Activated T-cell treated with anti-CD3 and anti-CD28 coated beads, Interleukin-2, amount 50 U/mL, for 72 hours (primary cell): ENCODE measurements at places on chromosomes 6 and 20. TPM values are rescaled to one million over a fixed set of nuclear protein-coding genes. Genes with fewer than 3 reads are reported as not detected.

The PACRG gene
- not detected for total RNA-seq

The SLC22A23 gene
- 1.5 TPM for total RNA-seq

The SEL1L2 gene
- not detected for total RNA-seq

The RNF217 gene
- total RNA-seq: 1.9 TPM

The DEFB124 gene
- not detected for total RNA-seq

The KCNG1 gene
- 1.6 TPM for total RNA-seq

The ISM1 gene
- total RNA-seq: 0.58 TPM

The CYP39A1 gene
- not detected for total RNA-seq

The BEND6 gene
- total RNA-seq: 0.32 TPM

The NCOA5 gene
- total RNA-seq: 19.2 TPM

The RPL10A gene
- 2,363 TPM for total RNA-seq

The MCCD1 gene
- not detected for total RNA-seq

The CUTA gene
- 212 TPM for total RNA-seq

The ADAM33 gene
- total RNA-seq: not detected

The BHLHE23 gene
- total RNA-seq: not detected

The EBF4 gene
- 23.0 TPM for total RNA-seq

The CRISP3 gene
- total RNA-seq: not detected

The SEMG1 gene
- not detected for total RNA-seq

The CDH26 gene
- 3.1 TPM for total RNA-seq

The MMP24 gene
- not detected for total RNA-seq
